ENCODE measurements at places on chromosomes 1 and 21.
A peak's percentile ranks its signal among the peaks of the same experiment; 100 is the strongest.

- DNase-seq: no peak
Measured at GRCh38 chr21:41744028-41744930, 22.6 kb downstream of the RIPK4 start.

DNA sequence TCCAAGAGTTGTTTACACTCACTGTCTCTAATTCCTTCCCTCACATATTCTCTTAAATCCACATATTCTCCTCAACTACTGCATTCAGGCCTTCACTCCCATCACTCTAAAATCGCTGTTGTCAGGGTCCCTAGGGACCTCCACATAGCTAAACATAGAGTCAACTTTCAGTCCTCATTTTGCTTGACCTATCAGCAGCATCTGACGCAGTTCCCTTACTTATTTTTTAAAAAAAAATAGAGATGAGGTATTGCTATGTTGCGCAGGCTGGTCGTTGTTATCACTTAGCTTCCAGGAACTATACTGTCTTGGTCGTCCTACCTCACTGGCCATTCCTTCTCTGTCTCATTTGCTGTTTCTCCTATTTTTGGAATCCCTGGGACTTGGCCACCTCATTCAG lies 11.7 kb upstream of the PLEKHO1 start:
- DNase-seq: no peak

DNA sequence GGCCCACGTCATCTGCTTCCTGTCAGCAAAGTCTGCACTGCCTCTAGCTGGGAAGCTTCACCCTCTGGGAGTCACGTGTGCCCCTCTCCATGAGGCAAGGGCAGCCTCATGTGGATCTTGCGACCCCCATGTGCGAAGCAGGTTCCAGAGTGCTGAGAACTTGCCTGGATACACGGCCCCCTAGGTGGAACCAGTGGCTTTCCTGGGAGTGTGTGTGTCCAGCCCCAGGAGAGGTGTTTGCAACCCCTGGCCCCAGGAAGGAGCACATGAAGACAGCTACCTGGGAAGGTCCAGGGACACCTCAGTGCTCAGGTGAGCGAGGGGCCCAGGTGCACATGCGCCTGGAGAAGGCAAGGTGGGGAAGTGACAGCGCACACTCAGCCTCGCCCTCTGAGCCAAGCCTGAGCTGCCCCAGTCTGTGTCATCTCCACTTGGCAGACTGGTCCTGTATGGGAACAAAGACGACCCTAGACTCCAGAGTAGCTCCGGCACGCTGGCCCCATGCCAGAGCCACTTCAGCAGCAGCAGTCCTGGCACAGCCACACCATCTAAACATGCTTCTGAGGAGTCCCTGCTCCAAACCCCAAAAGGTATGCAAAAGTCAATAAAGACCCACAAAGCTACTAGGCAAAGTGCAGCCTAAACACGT lies 8.9 kb downstream of the LSS start:
- no peak for DNase-seq

GRCh38 chr1:197987294-197987693 lies 70.1 kb downstream of the LHX9 start:
- no peak for DNase-seq

- DNase-seq: no peak
Measured at GRCh38 chr1:37795340-37796125, 1.9 kb downstream of the MANEAL start.

GRCh38 chr1:20348326-20348915 lies 57.7 kb downstream of the VWA5B1 start:
- DNase-seq: no peak

- DNase-seq: no peak
Measured at GRCh38 chr1:203035111-203036000, 9.1 kb downstream of the PPFIA4 start.

DNA sequence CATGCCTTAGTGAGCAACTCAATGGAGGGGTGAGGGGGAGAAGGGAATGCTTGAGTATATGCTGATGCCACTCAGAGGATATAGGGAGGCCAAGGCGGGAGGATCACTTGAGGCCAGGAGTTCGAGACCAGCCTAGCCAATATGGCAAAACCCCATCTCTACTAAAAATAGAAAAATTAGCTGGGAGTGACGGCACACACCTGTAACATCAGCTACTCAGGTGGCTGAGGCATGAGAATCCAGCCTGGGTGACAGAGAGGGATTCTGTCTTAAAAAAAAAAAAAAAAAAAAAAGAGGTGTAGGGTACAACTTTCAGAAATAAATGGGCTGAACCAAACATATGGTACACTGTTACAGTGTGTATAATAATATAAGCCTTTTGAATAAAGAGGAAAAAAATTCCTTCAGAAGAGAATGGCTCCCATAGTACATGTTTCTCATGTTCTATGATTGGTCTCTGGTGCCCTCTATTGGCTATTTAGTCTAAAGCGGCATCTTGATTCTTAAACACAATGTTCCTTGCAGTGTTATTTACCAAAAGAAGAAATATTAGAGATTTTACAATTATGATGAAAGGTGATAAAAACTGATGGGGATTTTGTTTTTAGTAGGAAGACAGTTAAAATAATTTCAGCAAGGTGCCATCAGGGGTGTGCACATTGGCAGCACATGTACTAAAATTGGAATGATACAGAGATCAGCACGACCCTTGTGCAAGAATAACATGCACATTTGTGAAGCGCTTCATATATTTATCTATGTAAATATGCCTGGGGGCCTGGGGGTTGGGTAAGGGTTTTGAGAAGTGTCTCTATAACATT lies 109.8 kb downstream of the PATJ start:
- DNase-seq: peak; percentile 23

DNA sequence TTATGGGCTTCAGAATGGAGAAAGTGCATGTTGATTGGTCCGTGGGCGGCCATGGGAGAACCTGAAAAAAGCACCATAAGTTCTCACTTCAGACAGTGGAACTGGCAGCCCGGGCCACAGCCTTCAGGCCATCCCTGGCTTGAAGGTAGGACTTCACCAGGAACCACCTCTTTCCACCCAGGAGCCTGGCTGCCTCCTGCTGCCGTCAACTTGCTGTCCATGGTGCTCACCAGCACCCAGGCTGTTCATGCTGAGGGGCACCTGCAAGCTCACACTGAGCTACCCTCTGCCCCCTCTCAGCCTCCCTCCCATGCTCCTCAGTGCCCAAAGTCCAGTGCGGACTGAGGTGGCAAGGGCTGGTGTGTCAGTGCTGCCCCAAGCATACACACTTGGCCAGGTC lies 12.9 kb upstream of the FNBP1L start:
- DNase-seq: no peak

DNA sequence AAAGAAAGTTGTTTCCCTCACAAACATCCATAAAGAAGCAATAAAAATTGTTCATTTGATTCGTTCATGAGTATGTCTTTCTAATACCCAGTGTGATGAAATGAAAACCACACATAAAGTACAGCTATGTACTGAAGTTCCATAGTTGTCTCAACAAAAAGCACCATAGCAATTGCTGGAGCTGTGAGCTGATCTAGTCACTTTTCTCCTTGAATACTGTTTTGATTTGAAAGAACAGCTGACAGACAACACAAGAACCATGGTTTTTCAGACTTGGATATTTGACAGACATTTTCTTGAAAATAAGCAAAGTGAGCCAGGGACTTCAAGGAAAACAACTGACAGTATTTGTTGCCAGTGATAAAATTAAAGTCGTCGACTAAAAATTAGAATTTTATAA lies 237.1 kb upstream of the PLD5 start:
- no peak for DNase-seq

DNA sequence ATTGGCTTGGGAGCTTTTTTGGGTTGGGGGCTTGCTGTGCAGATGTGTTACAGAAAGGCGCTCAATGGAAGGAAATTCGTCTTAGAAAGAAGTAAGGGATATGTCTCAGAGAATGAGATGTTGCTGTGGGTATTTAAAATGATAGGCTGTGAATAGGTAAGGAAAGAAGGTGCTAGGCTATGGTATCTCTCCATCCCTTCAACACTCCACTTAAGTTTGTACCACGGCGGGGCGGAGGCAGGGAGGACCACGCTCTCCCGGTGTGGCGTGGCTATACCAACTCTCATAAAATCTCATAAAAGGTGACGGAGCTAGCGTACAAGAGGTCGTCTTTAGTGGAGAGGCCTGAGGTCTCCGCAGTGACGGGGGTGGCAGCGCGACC lies 305 bp upstream of the RPS6KC1 start:
- DNase-seq: no peak

GRCh38 chr1:45297666-45298356 lies 28.9 kb upstream of the HPDL start:
- no peak for DNase-seq

DNA sequence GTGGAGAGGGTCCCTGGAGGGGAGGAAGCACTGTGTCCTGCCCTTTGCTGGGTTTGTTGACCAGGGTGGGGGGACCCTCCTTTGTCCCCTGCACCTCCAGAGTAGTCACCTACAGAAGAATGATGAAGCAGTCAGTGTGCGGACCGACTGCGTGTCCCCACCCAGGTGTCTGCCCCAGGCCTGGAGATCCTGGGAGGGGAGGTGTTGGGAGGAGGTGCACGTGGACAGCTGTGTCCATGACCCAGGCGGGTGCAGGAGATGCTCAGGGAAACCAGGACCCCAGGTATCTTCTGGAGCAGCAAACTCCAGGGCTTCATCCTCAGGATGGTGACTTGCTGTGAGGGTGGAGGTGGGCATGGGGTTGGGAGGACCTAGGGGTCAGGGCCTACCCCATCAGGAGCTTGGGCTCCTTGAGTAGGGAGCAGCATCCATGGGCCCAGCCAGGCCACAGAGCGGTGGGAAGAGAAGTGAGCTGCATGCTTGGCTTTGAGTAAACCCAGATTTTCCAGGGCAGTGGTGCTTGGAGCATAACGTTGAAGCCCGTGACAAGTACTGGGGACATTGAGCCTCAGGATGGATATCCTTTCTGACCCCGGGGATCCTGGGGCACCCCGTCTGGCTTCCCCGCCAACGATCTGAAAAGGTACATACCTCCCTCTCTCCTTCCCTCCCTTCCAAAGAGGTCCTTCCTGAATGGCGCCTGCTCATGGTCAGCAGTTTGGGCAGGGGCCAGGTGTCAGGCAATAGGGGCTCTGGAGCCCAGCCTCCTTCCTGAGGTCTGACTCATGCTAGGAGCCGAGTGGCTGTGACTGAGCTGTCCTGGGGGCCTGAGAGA lies 13.7 kb downstream of the ACTRT2 start:
- no peak for DNase-seq

DNA sequence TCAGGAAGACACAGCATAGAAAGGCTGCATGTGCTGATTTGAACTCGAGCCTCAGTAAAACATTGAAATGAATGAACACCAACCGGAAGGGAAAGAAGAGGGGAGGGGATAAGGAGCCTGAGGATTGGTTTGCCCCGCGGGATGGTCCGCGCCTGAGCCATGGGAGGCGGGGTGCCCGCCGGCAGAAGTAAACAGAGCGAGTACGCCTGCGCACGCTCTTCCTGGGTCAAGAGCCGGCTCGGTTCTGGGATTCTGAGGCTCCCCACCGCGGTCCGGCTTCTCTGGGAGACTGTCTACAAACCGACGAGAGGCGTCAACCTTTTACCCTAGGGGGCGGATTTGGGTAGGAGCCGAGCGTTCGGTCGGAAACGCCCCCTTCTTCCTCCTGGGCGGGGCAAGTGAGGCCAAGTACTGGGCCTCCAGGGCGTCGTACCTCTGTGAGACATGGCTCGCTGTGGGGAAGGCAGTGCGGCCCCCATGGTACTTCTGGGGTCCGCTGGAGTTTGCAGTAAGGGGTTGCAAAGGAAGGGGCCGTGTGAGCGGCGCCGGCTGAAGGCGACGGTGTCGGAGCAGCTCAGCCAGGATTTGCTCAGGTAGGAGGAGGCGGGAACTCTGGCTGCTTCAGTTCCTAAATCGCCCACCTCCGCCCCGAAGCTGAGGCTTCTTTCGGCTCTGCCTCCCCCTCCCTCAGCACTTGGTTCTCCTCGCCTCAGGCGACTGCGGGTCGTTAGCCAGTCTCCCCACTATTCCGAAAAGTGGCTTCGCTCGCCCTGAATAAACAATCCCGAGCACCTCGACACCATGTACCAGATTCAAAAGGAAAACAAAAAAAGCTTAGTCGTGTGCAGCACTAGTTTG lies at the start of gene BTBD8:
Gene BTBD8 (plus strand): TSS at position 218 of the 858 bp plus-strand sequence. CDS start 227 bp downstream, at position 445.
- no peak for DNase-seq

DNA sequence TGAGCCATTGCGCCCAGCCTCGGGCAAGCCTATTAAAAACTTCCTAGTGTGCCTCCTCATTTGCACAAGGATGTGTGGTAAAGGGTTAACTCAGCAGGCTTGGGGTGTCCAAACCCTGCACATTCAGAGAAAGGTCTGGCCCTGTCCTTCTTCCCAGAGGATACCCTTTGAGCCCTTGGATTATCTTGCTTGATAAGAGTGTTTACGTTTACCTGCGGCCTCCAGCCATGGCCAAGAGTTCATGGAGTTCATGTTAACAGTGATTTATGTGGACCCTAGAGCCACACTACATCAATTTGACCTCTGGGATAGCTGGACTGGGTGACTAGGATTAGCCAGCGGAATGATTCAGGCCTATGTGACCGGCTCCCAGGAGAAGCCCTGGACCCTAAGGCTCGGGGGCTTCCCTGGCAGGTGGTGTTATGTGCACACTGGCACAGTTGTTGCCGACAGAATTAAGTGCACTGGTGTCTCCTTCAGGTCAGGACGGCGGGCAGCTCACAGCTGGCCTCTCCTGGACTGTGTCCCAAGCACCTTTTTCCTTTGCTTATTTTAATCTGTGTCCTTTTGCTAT lies 7.7 kb upstream of the TCP10L start:
- DNase-seq: no peak

DNA sequence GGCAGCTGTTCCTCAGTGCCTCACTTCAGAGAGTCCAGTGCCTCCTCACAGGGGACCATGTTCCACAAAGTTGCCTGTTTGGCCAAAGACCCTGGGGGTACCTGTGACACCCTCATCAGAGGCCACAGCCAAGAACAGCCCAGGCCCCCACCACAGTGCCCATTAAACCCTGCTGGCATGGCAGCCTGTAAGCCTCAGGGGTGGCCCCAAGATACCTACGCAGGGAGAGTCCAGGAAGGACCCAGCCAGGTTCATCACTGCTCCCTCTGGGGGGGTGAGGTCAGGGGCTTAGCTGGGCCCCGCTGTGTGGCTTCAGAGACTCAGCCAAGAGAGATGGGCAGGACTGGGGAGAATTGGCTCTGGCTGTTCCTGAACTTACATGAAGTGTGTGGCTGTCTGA lies 19.1 kb upstream of the PRDM16 start:
- DNase-seq: no peak

- peak; percentile 74 for DNase-seq
Measured at GRCh38 chr1:158248118-158248517, 6.1 kb upstream of the CD1A start.
